CD4-positive, alpha-beta T cell (primary cell): ENCODE measurements at places on chromosomes 1 and 21. TPM values are rescaled to one million over a fixed set of nuclear protein-coding genes. Genes with fewer than 3 reads are reported as not detected.

- DNase-seq: no peak
Observed at GRCh38 chr1:168888418-168888817, 159.4 kb upstream of the DPT start.

GRCh38 chr1:154427173-154428139 is 22.3 kb downstream of the IL6R start:
- no peak for DNase-seq

- no peak for DNase-seq
Observed at GRCh38 chr1:54331843-54332463, 74.2 kb downstream of the SSBP3 start.

- DNase-seq: no peak
Observed at GRCh38 chr1:206464456-206464964, 5.8 kb upstream of the IKBKE start.

DNA sequence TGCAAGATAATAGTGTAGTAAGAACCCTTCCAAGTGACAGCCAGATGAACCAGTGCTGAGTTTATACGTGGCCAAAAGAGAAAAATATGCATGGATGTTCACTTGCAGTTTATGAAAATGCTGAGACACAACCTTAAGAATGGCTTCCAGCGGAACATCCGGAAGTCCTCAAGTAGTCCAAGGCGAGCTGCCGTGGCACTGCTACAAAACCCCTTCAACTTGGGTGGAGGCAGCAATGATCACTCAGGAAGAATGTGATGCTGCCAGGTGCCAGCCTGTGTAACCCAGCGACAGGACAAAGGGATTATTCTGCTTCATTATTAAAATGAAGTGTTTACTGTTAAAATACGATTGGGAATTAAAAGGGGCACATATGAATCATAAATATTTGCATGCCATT is 179.6 kb downstream of the RUNX1 start:
- DNase-seq: no peak

DNA sequence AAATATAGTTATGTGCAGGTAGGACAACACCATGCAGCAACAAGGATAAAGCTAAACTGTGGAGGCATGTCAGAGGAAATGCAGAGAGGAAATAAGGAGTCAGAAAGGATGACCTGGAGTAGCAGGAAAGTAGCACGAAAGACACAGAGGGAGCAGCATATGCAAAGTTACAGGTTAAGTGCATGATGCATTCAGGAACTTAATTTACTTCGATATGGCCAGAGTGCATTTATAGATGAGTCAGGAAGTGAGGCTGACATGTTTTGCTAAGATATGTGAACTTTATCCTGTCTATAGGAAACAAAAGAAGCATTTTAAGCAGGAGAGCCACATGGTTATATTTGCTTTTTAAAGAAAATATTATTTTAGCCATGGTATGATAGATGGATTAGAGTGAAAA is 15.4 kb upstream of the MUTYH start:
- no peak for DNase-seq

Gene SYT2
- total RNA-seq: not detected

Gene HCN3
- total RNA-seq: 1.8 TPM

Gene OLIG2
- not detected for total RNA-seq
